Left lung (tissue), 14 donors: ENCODE measurements at places on chromosomes 3 and 15. TPM values are rescaled to one million over a fixed set of nuclear protein-coding genes. Genes with fewer than 3 reads are reported as not detected.

Gene DNASE1L3
- 2.0 TPM for polyA plus RNA-seq

- DNase-seq, result no peak
These were observed 6.7 kb downstream of the LYZL4 start for GRCh38 chr3:42403737-42404136.

- DNase-seq, result no peak
These were observed 53.4 kb downstream of the USP13 start for GRCh38 chr3:179706233-179706632.

DNA sequence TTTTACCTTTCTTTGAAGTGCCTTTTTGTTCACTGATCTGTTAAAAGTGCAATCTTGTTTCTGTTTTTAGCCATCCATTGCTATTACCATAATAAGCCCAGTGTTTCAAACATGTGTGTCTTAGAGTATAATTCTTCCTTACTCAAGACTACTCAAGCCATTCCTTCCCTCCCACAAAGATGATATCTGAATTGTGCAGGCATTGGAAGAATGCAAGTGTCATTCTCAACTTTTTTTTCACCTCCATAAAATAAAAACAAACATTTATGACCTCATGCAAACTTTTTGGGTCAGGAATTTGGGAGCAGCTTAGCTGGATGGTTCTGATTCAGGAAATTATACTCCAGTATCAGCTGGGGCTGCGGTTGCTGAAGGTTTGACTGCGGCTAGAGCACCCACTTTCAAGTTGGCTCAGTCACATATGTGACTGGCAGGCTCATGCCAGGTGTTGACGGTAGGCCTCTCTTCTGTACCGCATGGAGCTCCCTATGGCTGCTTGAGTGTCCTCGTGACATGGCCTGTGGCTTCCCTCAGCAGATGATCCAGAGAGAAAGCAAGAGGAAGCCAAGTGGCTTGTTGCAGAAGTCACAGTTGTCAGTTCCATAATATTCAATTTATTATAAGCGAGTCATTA is 490.8 kb downstream of the CNTN4 start:
- no peak for DNase-seq

- DNase-seq, result no peak
These were observed 76.0 kb upstream of the FAN1 start for GRCh38 chr15:30827625-30828303.

GRCh38 chr3:16326724-16327349 is 61.8 kb downstream of the OXNAD1 start:
- no peak for DNase-seq

DNA sequence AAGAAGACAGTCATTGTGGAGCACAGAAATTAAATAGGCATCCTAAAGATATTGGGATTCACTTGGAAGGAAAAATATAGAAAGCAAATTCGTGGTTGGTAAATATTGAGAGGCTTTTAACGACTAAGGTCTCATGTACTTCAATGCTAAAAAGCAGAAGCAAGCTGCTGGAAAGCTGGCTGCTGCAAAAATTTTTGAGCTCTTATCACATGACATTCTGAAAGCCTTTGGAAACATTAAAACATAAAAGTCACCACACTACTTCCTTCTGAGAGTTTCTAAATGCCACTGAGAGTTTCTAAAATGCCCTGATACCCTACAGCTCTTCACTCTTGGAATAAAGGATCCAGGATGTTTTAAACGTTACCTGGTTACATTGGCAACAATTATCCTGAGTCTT is 39.0 kb upstream of the CBLB start:
- no peak for DNase-seq

Gene SLC6A1
- 5.3 TPM for polyA plus RNA-seq

Gene LTF
- 5.6 TPM for polyA plus RNA-seq

Gene SLC6A20
- 1.6 TPM for polyA plus RNA-seq

GRCh38 chr15:81752974-81753373 is 292.8 kb downstream of the MEX3B start:
- no peak for DNase-seq

DNA sequence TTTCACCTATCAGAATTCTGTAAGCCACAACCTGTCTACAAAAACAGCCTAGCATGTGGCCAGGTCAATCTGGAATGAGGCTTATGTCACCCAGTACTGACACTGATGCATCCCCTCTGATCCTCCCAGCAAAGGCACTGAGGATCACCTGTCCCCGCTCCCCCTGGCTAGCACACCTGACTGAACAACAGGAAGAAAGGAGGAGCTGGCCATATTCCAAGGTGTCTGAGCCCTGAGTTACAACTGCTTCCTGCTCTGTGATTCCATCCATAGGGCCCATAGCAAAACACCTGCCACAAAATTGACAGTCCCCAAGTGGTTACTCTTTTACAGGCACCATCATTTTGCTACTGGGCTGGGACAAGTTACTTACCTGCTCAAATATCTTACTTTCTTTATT is 555.5 kb upstream of the CFAP20DC start:
- no peak for DNase-seq

- DNase-seq, result no peak
These were observed 69.2 kb downstream of the DLG1 start for GRCh38 chr3:197229178-197229577.

Gene INO80
- 26.5 TPM for polyA plus RNA-seq

Gene RAB27A
- 29.6 TPM for polyA plus RNA-seq

GRCh38 chr15:49152552-49153312 is 2.7 kb downstream of the COPS2 start:
- no peak for DNase-seq

- no peak for DNase-seq
These were observed 94.3 kb downstream of the SMAD6 start for GRCh38 chr15:66796343-66796742.

Gene SPTBN5
- 1.4 TPM for polyA plus RNA-seq

Gene PLA2G4D
- polyA plus RNA-seq, result 0.06 TPM

GRCh38 chr3:172044833-172045585 is 5.6 kb downstream of the FNDC3B start:
- no peak for DNase-seq

DNA sequence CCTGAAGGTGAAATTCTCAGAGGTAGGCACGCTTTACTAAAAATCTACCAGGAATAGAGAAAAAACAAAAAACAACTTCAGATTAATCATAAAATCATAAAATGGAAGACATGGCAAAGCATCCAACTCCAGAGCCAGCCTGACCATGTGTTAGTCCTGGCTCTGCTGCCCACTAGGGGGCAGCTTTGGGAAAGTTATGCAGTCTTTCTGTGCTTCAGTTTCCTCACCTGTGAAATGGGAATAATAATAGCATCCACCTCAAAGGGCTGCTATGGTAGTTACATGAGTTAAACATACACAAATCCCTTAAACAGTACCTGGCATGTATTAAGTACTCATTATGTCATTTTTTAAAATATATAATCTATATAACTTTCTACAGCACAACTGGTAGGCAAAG is 52.3 kb downstream of the WNT5A start:
- DNase-seq, result no peak

Gene FSIP1
- polyA plus RNA-seq, result 0.85 TPM

GRCh38 chr15:56244038-56244810 is 545 bp upstream of the RFX7 start:
- peak; percentile 59 for DNase-seq

- DNase-seq, result peak; percentile 49
These were observed 98.6 kb downstream of the TPRG1 start for GRCh38 chr3:189270248-189270832.

- DNase-seq, result no peak
These were observed 776.3 kb downstream of the TUSC7 start for GRCh38 chr3:117485841-117486240.

Gene C3orf20
- 0.10 TPM for polyA plus RNA-seq

Gene BFSP2
- not detected for polyA plus RNA-seq

Gene DNAH12
- 1.8 TPM for polyA plus RNA-seq

Gene SEMA3B
- 23.3 TPM for polyA plus RNA-seq

Gene PRR20G
- polyA plus RNA-seq, result not detected

Gene GPR15
- polyA plus RNA-seq, result not detected

DNA sequence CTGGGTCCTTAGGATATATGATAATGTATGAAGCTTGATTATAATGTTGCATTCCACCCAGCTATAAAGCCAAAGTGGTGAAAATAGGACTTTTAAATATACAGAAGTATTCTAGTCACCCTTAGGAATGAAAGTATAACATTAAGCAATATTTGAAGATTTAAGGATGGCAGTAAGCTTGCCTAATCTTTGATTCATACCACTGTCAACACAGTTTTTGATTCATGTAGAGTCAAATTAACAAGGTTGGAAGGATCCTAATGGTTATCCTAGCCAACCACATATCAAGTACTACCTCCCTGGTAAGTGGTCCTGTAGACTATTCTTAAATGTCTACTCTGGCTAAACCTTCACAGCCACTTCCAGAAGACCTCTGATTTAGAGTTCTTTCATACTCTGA is 18.6 kb downstream of the ARIH1 start:
- no peak for DNase-seq

DNA sequence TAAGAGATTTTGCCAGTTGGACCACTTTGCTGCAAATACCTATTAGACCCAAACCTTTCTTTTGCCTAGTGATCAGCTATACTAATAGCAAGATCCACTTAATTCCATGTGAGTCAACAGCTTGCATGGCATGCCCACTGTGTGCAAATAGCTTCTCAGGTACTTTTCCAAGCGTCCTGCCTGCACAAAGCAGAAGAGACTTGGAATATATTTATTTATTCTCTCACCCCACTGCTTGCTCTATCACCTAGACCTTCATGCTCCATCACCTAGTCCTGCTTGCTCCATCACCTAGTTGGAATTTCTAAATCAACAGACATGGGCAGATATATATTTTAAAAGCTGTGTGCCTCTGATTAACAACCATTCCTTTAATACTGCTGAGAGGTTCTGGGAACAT is 47.6 kb downstream of the MBNL1 start:
- no peak for DNase-seq
